Fibroblast of skin of right biceps (primary cell): ENCODE measurements at places on chromosomes 11 and 22.

- peak; percentile 86 for DNase-seq
These were observed at the start of gene MICALL1 for GRCh38 chr22:37905534-37906363. MICALL1 (plus strand) TSS chr22:37906297; CDS start chr22:37906423, 126 bp downstream.

GRCh38 chr11:96885405-96885804 lies 495.6 kb downstream of the JRKL start:
- DNase-seq = no peak

DNA sequence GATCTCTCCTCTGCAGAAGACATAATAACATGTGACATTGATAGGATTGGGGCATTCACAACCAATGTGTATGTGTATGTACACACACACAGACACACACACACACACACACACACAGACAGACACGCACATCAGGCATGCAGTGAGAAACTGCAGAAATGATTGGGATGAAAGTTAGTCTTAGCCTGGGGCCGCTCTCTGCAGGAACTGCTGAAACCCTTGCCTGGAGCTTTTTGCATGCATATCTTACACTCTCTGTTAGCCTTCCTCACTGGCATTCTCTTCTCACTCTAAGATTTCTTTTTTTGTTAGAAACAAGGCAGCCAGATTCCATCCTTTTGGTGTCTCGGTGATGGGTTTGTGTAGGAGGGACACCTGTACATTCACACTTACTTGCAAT lies 337.9 kb downstream of the NELL1 start:
- no peak for DNase-seq

- peak; percentile 55 for DNase-seq
These were observed 9.1 kb downstream of the LMF2 start for GRCh38 chr22:50498322-50498890.

- no peak for DNase-seq
These were observed 29.8 kb upstream of the CHRM4 start for GRCh38 chr11:46421257-46421880.

DNA sequence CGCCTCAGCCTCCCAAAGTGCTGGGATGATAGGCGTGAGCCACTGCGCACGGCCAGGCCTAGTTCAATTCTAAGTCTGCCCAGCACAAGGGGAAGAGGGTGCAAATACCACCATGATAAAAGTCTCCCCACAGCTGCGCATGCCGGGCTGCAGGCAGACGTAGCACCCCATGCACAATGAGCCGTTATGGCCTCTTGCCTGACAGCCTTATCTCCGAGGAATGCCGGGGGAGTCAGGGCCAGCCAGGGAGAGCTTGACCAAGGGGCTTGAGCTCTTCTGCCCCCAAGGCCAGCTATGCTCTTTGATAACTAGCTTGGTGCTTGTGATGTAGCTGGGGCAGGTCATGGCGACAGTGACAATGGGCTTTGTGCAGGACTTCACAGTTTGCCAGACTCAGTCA lies 13.7 kb upstream of the SCUBE1 start:
- no peak for DNase-seq

- DNase-seq = no peak
These were observed 54.7 kb upstream of the CCDC89 start for GRCh38 chr11:85740481-85741400.

GRCh38 chr11:2599561-2600189 lies 100.1 kb downstream of the KCNQ1OT1 start:
- no peak for DNase-seq
